ENCODE measurements at places on chromosomes 12 and 14. TPM values are rescaled to one million over a fixed set of nuclear protein-coding genes. Genes with fewer than 3 reads are reported as not detected.
A peak's percentile ranks its signal among the peaks of the same experiment; 100 is the strongest.

DNA sequence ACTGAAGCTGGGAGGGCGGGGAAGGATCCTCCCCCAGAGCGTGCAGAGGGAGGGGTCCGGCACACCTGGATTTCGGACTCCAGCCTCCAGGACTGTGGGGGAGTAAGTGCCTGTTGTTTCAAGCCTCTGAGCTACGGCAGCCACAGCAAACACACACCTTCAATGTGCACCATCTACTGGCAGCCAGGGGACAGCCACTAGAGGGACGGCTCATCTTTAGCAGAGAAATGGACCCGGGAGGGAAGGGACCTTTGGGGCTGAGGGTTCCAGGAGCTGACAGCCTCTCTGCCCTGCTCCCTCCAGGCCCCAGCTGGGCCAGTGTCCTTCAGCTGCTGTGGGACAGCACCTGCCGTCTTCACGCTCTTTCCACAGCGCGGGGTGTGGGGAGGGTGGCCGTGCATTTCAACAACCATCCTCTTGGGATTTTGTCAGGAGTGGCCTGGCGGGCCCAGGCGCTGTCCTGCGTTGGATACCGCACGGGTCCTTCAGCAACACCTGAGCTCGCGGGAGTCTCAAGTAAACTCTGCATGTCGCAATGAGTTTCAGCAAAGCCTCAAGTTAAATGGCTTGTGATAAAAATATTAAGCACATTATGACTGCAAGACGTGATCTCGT lies 209.2 kb upstream of the C14orf180 start:
- no peak for DNase-seq

GRCh38 chr14:92724516-92725340 lies 23.7 kb downstream of the LGMN start:
- DNase-seq = no peak

The RASSF8 gene
- 1.3 TPM for total RNA-seq

GRCh38 chr14:105083926-105084685 lies 18.9 kb upstream of the GPR132 start:
- DNase-seq = no peak

DNA sequence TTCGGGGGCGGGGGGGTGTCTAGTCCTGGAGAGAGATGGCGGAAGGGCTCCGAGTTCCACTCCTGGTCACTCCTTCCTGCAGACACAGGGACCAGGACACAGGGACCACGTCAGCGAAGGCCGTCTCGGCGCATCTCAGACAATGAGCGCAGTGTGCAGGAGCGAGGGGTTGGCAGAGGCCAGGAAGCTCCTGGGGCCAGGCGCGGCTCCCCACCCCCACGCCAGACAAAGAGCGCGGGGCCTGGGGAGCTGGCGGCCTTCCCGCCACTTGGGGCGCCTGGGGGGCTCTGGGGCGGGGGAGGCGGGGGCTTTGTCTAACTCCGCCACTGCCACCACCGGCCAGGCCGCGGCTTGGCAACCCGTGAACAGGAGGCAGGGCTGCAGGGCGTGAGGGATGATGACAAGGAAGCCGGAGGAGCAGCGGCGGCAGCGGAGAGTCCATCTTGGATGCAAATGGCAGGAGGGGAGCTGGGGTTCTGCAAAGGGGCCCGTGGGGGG lies 2.2 kb downstream of the CDK2AP1 start:
- DNase-seq = peak; percentile 44

DNA sequence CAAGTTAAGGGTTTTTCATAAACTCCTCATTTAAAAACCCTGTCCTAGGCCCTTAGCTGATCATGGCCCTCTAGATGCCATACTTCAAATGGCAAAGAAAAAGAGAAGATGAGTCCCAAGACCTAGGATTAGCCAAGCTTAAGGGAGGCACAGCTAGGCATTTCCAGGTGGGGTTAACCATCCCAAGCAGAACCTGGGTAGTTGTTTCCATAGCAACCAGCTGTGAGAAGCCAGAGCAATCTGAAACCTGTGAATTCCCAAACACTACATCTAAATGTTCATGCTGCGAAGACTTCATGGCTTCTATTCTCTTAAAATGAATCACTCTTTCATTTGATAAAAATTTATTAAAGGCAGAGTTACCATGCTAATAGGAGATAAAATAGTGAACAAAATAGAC lies 372.9 kb downstream of the C12orf50 start:
- DNase-seq = no peak

Data from activated T-cell treated with anti-CD3 and anti-CD28 coated beads, Interleukin-2, amount 50 U/mL, for 72 hours (primary cell).